ENCODE measurements at places on chromosomes 7 and 10. TPM values are rescaled to one million over a fixed set of nuclear protein-coding genes. Genes with fewer than 3 reads are reported as not detected.

GRCh38 chr7:72032934-72033333, 379.2 kb downstream of the CALN1 start:
- DNase-seq, result no peak

- no peak for DNase-seq
Measured at GRCh38 chr10:48805848-48806247, 121.2 kb downstream of the WDFY4 start.

The AP1S1 gene
- total RNA-seq, result 18.3 TPM

- no peak for DNase-seq
Measured at GRCh38 chr7:3138997-3139396, 95.3 kb upstream of the CARD11 start.

DNA sequence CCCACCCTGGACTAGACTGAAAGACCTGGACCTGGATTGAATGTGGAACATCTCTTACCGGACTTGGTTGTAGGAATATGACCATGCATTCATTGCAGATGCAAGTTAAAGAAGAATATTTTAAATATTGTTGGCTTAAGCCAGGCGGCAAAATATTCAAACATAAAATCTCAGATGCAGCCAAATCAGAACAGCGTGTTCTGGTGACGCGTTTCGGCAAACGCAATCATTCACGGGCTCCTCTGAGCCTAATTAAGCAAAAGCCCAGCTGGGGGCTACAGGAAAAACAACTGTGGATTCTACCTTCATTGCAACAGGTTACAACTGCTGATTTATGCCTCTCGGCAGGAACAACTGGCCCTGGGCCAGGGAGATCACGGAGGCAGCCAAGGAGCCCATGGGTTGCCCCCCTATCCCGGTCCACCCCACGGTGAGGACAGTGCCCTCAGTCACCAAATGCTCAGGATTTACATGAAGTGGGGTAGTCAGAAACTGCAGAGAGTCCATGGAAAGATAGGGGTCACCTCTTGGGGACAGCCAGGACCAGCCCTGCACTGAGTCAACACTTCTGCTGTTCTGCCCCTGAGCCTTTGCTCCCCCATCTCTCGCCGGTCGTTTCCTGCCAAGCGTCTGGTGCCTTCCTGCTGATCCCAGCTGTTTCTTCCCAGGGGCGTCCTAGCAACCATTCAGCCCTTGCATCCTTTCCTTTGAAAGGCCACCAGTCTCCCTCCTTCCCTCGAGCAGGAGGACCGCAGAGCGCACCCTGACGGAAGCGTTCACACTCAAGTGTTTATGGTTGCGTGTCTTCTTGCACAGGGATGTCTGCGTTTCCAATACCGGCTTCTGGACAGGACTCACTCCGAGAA, 64.4 kb upstream of the SFMBT2 start:
- peak; percentile 26 for DNase-seq

The MEIG1 gene
- not detected for total RNA-seq

The CADPS2 gene
- total RNA-seq, result 15.2 TPM

- no peak for DNase-seq
Measured at GRCh38 chr7:125386211-125386610, 456.6 kb upstream of the POT1 start.

DNA sequence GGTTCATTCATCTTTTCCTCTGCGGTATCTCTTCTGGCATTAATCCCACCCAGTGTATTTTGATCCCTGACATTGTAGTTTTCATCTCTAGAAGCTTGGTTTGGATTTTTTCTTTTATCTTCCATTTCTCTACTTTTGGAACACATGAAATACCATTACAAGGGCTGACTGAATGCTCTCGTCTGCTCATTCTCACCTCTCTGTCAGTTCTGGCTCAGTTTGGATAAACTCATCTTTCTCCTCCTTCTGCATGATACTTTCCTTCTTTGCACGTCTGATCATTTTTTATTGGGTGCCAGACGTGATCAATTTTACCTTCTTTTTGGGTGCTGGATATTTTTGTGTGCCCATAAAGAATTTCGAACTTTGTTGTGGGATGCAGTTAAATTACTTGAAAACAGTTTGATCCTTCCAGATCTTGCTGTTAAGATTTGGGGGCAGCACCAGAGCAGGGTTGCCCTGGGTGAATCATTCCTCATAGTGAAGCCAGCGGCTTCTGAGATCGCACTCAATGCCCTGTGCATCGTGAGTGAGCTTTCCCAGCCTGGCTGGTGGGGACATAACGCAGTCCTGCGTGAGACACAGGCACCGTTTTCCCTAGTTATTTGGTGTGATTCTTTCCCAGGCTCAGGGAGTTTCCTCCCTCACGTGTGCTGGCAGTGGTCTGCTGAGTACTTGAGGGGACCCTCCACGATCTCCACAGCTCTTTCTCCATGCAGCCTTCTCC, 53.8 kb downstream of the LHPP start:
- no peak for DNase-seq

Data from transverse colon (tissue), 4 donors.